Effector CD4-positive, alpha-beta T cell (primary cell): ENCODE measurements at places on chromosomes 6 and 20.

DNA sequence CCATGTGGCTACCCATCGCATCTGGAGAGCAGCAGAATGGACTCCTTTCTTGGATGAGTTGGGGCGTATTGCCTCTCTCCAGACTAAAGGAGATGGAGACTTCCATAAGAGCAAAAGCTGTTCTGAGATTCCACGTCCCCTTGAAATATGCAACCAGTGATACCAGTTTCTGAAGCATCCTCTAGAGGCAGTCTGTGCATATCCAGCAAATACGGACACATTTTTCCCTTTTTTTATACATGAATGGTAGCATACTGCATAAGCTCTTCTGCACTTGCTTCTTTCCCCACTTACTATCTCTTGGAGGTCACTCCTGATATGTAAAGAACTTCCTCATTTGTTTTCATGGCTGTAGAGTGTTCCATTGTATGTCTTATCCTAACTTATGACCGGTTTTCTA is 34.6 kb downstream of the TAF8 start:
- no peak for DNase-seq

DNA sequence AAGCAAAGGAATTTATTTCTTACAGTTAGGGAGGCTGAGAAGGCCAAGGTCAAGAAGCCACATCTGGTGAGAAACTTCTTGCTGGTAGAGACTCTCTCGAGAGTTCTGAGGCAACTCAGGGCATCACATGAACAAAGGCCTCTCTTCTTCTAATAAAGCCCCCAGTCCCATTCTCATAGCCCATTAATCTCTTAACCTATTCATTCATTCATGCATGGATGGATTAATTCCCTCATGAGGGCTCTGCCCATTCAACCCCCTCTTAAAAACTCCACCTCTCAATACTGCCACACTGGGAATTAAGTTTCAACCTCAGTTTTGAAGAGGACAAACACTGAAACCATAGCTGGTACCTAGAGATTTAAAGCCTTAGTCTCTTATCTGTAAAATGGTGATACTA is 217.9 kb upstream of the SPTLC3 start:
- no peak for DNase-seq

DNA sequence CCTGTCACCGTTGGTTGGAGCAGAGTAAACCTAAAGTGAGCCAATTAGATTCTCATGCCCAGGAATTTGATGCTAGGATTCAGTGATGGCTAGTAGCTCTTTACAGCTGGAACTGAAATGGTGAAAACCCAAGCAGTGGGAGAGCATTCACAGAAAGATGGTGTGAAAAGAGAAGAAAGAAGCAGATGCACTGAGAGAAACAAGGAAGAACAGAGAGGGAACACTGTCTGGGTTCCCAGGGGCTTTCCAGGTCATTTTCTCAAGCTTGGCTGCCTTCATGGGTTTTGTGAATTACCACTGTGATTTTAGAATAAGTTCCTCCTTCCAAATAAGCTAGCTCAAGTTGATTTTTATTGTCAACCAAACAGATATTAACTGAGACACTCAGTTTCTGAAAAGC is 104.1 kb upstream of the AKIRIN2 start:
- DNase-seq: no peak

DNA sequence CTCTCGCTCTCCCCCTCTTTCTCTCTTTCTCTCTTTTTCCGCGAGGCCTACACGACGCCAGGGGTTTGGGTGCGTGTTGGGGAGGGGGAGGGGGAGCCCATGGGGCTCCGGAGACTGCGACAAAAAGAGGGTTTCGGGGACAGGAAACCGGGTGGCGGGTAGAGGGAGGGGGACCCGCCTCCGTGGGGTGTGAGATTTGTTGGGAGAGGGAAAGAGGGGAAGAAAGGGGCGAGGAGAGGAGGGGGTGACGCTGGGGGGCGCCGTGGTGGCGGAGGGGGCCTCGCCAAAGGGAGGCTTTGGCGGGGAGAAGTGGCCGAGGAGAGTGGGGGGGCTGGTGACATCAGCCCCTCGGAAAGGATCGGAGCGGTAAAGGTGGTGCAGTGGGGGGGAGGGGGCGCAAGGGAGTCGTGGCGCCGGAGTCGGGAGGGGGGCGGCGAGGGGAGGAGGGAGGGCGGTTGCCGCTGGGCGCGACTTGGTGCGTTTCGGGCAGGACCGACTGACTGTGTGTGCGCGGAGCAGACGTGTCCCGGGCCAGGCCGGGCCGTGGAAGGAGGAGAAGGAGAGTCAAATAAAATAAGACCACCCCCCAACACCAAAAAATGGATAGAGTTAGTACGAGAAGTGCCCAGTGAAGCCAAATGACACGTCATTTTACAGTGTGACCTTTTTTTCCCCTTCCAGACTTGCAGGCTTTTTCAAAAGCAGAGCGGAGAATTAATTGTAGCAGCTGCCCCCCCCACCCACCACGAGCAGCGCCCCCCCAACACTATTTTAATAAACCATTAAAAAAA is 39.8 kb downstream of the GNAS start:
- DNase-seq: peak; percentile 61

DNA sequence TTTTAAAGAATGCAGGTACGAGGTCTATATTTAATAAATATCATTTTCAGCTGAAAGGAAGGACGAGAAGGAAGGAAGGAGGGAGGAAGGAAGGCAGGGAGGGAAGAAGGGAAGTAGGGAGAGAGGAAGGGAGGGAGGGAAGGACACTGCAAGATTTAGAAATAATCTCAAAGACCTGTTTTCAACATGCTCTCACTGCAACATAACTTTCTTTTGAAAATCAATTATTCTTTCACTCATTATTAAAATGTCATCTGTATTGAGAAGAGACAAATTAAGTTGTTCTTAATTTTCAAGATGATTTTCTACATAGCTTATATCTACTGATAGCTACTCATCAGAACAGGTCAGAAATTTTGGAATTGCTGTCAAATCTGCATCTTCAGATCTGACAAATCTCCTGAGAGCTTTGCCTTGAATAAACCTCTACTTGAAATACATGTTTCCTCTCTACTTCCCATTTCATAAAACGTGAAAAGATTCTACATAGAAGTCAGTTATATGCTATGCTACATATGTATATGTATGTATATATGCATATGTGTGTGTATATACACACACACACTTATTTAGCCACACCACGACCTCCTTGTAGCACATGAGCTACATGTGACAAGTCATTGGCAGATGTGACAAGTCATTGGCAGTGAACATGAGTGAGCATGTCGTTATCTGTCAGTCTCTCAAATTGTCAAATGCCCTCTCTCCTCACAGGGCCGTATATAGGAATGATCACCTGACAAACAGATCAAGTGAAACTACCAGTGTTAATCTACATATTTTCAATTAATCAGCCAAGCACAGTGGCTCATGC is 241.6 kb downstream of the LY86 start:
- no peak for DNase-seq

DNA sequence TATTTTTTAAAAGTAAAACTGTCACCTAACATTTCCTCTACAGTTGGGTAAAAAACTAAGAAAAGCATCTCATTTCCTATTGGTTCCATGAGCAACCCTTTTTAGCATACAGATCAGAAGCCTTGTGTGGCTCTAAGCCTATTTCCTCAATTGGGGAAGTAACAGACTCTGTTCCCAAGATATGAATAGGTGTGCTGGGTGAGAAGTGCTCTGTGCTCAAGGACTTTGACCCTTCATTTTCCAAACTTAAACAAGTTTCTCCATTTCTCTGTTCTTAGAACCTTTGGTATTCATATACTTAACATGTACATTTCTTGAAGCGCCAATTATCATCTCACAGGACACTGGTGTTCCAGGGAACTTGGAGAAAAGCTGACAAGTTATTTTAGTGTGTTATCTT is 24.1 kb downstream of the CARMIL1 start:
- no peak for DNase-seq

DNA sequence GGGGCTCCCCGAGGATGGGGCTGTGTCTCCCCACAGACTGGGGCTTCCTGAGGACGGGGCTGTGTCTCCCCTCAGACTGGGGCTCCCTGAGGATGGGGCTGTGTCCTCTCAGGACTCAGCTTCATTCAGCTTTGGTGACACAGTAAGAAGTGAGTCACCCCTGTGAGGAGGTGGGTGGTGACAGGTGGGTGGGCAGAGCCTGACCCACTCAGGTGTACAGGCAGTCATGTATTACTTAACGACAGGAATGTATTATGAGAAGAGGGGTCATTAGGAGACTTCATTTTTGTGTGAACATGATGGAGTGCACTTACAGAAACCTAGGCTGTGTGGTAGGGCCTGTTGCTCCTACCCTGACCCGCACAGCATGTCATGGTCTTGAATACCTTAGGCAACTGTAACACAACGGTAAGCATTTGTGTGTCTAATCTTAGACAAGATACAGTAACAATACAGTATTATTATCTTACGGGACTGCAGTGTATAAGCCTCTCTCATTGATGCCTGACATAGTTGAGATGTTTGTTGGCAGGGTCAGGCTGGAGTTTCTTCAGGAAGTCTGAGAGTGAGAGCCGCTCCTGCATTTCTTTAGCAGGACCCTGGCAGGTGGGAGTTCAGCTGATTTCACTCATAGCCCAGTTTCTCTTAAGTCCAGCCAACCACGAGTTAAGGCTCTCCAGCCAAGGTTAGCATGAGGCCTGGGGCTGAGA is 10.9 kb upstream of the PGC start:
- DNase-seq: no peak

DNA sequence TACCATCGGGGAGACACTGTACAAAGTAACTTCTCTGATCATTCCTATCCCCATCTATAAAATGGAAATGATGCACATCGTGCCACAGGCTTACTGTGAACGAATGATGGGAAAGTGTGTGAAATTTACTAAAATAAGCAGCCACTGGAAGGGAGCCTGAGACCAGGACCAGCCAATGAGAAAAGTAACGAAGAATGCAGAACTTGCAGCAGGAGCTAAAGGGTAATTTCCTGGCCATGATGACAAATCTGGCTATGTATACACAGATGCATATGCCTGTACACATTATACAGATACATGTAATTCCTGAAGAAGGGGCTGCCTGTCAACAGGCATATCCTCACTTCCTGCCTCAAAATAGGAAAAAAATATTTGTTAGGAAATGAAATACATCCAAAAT is 47.4 kb downstream of the GMDS start:
- DNase-seq: no peak

DNA sequence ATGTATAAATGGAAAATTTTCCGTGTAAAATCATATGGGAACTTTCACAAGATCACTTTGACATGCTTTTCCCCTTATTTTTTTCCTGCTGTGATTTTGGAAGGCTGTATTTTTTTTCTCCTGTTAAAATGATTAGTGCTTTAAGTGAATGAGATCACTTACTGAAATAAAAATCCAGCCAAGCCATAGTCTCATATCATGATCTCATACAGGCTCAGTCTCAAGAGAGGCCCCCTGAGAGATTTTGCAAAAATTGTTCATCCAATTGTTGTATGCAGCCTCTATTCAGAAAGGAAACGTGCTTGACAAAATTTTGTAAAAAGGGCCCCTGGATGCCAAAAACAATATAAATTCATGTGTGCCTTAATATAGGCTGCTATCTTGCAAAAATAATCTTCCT is 528.2 kb downstream of the HDGFL1 start:
- no peak for DNase-seq
